ENCODE measurements at places on chromosomes 1 and 21. TPM values are rescaled to one million over a fixed set of nuclear protein-coding genes. Genes with fewer than 3 reads are reported as not detected.

LINGO4 gene
- total RNA-seq = not detected

TSACC gene
- total RNA-seq = 1.3 TPM

MPL gene
- not detected for total RNA-seq

BCL2L15 gene
- total RNA-seq = 0.03 TPM

NCAM2 gene
- total RNA-seq = 2.5 TPM

SEC16B gene
- total RNA-seq = 3.5 TPM

PRAMEF17 gene
- total RNA-seq = not detected

AQP10 gene
- total RNA-seq = not detected

OR2L8 gene
- not detected for total RNA-seq

FCGR1A gene
- total RNA-seq = not detected

ASAP3 gene
- 17.3 TPM for total RNA-seq

NGF gene
- total RNA-seq = 1.3 TPM

RNU1-2 gene
- not detected for total RNA-seq

CSMD2 gene
- total RNA-seq = not detected

KRTAP19-3 gene
- not detected for total RNA-seq

FAM151A gene
- not detected for total RNA-seq

PRDM16 gene
- not detected for total RNA-seq

GPR3 gene
- not detected for total RNA-seq

MRPL24 gene
- total RNA-seq = 246 TPM

DOP1B gene
- total RNA-seq = 1.6 TPM

LRRC40 gene
- total RNA-seq = 17.6 TPM

PPT1 gene
- 67.5 TPM for total RNA-seq

RASSF5 gene
- total RNA-seq = 0.12 TPM

OR2T3 gene
- not detected for total RNA-seq

CD52 gene
- total RNA-seq = not detected

CYP4A11 gene
- not detected for total RNA-seq

IBA57 gene
- total RNA-seq = 2.0 TPM

RPTN gene
- not detected for total RNA-seq

VASH2 gene
- total RNA-seq = not detected

RGS13 gene
- not detected for total RNA-seq

HEYL gene
- 0.10 TPM for total RNA-seq

VSIG8 gene
- total RNA-seq = not detected

SLC50A1 gene
- 25.9 TPM for total RNA-seq

PRAMEF8 gene
- not detected for total RNA-seq

KCNA3 gene
- not detected for total RNA-seq

RWDD3 gene
- 12.0 TPM for total RNA-seq

LCE3A gene
- total RNA-seq = not detected

SPATA21 gene
- not detected for total RNA-seq

TAS1R3 gene
- not detected for total RNA-seq

SSX2IP gene
- total RNA-seq = 27.5 TPM

OLIG2 gene
- not detected for total RNA-seq

ALPL gene
- total RNA-seq = 1.9 TPM

BRINP3 gene
- not detected for total RNA-seq

LRRC47 gene
- total RNA-seq = 52.4 TPM

P3H1 gene
- total RNA-seq = 32.4 TPM

ARMH1 gene
- total RNA-seq = not detected

FMO1 gene
- not detected for total RNA-seq

RHEX gene
- not detected for total RNA-seq

PPM1J gene
- 2.4 TPM for total RNA-seq

CYP4Z1 gene
- total RNA-seq = not detected

GUCA2A gene
- not detected for total RNA-seq

OR10T2 gene
- total RNA-seq = not detected

BCAS2 gene
- total RNA-seq = 44.2 TPM

BGLAP gene
- not detected for total RNA-seq
